Transverse colon (tissue), 4 donors: ENCODE measurements at places on chromosomes 1 and 21. TPM values are rescaled to one million over a fixed set of nuclear protein-coding genes. Genes with fewer than 3 reads are reported as not detected.

GRCh38 chr1:165759095-165759494 lies 9.6 kb downstream of the TMCO1 start:
- no peak for DNase-seq
- no peaks in the 10 kb centered on the region for H3K4me1 ChIP-seq
- H3K4me3 ChIP-seq, result no peak overlapping the region
- no peaks in the 10 kb centered on the region for H3K27me3 ChIP-seq
- H3K27ac ChIP-seq, result no peak overlapping the region
- peaks cover 50% of the 10 kb centered on the region for H3K36me3 ChIP-seq

- H3K4me3 ChIP-seq, result peak overlapping the region; percentile 11
- peaks cover 51% of the 10 kb centered on the region for H3K4me1 ChIP-seq
- peaks cover 100% of the 10 kb centered on the region for H3K27me3 ChIP-seq
- no peak overlapping the region for H3K27ac ChIP-seq
These were observed 4.8 kb downstream of the TCHH start for GRCh38 chr1:152110365-152110859.

GRCh38 chr1:164587617-164588501 lies 28.9 kb downstream of the PBX1 start:
- no peak for DNase-seq
- peak overlapping the region; percentile 71 for H3K27ac ChIP-seq
- no peaks in the 10 kb centered on the region for H3K36me3 ChIP-seq
- peaks cover 23% of the 10 kb centered on the region for H3K4me1 ChIP-seq

DNA sequence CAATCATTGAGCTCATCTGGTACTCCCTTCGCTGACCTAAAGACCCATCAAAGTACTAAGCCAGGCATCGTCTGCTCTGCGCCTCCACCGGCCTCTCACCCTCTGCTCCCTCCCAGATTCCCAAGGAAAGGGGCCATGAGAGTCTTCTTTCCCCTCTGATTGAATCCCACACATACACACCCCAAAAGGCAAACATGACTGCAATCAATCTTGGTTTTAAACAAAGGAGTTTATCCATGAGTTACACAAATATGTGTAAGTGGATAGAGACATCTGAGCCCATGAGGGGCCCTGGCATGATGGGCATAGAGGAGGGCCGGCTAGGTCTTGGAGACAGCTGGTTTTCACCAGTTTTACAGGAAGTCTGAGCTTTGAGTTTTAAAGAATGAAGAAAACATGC lies 50.9 kb downstream of the CAPN2 start:
- no peaks in the 10 kb centered on the region for H3K4me1 ChIP-seq
- H3K4me3 ChIP-seq, result no peak overlapping the region
- peaks cover 28% of the 10 kb centered on the region for H3K36me3 ChIP-seq
- no peak for DNase-seq
- H3K27ac ChIP-seq, result no peak overlapping the region

GRCh38 chr1:51210055-51210454 lies 26.0 kb upstream of the RNF11 start:
- no peaks in the 10 kb centered on the region for H3K27me3 ChIP-seq
- no peak for DNase-seq
- H3K4me1 ChIP-seq, result no peaks in the 10 kb centered on the region
- H3K36me3 ChIP-seq, result no peaks in the 10 kb centered on the region

Gene SLC22A15
- total RNA-seq, result 5.6 TPM

Gene FGGY
- total RNA-seq, result 18.2 TPM

Gene USH2A
- not detected for total RNA-seq

Gene PMF1
- total RNA-seq, result 67.3 TPM

Gene NTNG1
- total RNA-seq, result 6.4 TPM

Gene KRTAP19-1
- total RNA-seq, result not detected

Gene PLA2G2D
- total RNA-seq, result not detected
